ENCODE measurements at places on chromosomes 3 and 15.

- DNase-seq, result no peak
These were observed 16.8 kb upstream of the SLC41A3 start for GRCh38 chr3:126100634-126101301.

DNA sequence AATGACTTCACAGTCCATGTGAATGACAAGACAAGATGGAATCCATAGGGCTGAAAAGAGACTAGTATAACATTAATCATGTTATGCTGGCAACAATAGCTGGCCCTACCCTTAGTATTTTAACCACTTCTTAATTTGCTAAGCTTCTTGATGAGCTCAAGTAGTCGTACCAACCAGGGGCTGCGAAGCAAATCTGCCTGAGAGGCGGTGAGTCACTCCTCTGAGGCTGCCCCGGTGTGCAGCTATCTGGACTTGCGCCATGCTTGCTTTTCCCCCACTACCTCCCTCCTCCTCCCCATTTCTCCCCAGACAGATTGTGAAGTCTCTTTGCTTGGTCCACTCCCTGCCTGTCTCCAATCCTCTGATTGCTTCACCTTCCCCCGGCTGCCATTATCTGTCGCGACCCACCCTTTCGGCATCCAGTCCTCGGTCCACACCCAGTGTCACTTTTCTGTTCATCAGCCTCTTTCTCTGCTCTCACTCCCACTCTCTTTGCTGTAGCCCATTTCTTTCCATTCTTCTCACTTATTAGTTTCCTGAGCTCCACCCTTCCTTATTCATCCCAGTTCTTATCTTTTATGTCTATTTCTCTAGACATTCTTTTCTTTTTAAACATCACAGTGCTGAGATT is 42.7 kb downstream of the DUT start:
- no peak for DNase-seq

DNA sequence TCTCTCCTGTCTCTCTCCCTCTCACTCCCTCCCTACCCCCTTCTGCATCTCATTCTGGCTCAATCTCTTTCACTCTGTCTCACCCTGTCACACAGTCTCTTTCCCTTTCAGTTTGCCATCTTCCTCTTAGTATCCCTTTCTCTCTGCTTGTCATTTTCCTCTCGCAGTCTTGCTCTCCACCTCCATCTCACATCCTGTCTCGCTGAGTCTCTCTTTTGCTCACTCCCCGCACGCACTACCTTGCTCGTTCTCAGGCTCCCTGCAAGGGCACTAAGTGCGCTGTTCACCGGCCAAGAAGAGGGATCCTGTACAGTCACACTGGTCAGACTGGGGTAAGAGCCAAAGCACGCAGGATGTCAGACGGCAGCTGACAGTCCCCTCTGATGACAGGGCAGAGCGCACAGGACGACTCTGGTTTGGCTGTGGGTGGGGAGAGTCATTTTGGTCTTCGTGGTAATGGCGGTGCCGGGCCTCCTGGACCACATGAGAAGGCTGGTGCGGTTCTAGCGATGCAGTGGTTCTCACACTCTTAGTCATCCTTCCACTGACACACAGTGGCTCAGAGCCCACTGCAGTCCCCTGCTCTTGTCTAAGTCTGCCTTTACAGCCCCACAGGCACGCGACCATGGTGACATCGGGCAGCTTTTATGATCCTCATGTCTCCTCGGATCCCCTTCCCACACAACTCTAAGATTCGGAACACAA is 356.8 kb downstream of the FOXP1 start:
- DNase-seq, result no peak

DNA sequence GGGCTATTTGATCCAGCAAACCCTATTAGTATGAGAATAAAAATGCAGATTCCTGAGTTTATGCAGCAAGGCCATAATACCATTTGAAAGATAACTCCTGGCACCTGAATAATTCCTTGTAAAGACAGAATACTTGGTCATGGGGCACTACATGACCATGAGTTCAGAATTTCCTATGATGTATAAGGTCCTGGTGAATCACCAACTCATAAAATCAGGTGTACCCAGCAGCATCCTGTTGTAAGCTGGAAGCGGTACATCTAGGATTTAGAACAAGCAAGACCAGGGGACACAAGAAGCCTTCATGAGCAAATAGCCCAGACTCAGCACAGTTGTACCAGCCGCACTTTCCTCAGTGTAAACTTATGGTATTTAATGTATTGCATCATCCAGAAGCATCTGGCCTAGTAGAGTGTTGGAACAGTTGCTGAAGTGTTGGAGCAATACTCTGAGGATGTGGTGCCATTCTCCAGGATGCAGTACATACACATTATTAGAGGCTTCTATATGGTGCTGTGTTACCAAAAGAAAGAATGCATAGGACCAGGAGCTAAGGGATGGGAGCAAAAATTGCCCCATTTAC is 233.4 kb downstream of the SQOR start:
- no peak for DNase-seq

DNA sequence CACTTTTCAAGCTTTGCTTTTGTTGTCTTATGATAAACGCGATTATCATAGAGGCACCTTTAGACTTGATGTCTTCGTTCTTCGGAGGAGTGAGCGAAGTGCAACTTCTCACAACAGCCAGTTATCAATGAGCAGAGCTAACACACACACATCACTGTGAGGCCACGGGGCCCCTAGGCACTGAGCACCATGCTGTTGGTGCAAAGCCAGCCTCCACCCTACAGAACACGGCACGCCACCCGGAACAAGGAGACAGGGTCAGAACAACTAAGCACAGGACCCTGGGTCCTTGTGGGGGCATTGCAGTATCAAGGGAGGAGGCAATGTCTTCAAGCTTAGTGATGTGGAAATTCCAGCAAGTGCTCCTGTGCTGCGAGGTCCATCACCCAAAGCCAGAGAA is 244.5 kb downstream of the OCA2 start:
- no peak for DNase-seq

DNA sequence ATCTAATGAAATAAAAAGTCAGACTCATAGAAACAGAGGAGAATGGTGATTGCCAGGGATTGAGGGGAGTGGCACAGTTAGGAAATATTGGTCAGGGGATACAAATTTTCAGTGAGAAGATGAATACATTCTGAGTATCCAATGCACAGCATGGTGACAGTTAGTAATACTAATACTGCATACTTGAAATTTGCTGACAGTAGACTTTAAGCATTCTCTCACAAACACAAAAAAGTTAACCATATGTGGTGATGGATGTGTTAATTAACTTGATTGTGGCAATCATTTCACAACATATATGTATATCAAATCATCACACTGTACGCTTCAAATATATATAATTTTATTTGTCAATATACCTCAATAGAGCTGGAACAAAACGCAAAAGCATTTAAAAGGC is 9.2 kb upstream of the COL6A6 start:
- no peak for DNase-seq

DNA sequence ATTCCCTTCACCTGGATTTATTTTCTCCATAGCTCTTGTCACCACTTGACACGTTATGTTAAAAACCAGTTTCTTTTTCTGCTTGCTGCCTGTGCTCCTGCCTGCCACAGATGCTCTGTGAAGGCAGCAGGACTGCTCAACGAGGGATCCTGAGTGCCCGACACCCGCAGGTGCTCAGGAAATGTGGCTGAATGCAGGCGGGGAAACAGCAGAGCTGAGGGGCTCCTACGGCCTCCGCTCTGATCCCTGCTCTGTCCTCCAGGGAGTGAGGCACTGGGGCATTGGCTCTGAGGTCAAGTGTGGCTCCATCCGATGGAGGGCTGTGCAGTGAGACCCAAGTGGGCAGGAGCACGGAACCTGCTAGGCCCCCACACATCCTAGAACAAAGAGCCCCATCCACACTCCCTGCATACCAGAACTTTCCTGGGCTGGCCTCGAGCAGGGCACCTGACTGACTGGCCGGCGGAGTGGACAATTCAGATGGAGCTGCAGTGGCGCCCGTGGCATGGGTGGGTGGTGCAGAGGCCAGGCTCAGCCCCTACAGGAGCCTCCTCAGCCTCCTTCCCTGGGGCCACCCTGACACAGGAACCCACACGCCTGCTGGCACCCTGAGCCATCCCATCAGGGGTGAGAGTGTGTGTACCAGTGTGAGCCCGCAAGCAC is 27.9 kb downstream of the IQSEC1 start:
- DNase-seq, result no peak

DNA sequence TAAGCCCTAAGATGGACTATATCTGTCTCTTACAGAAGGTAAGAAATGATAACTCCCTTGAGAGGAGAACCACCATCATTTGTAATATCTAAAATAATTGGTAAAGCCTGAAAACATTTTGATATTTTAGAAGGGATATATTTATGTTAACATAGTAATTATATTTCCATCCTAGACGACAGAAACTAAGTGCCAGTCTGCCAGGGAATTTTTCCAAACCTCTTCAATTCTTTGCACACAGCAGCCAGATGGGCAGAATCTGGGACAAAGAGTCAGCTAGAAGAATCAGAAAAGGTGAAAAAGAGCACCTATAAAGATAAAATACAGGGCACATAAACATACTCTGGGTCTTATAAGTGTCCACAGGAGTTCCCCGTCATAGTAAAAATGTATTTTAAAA is 70.0 kb upstream of the CBLB start:
- no peak for DNase-seq

GRCh38 chr15:101424984-101425383 is 64.5 kb downstream of the PCSK6 start:
- no peak for DNase-seq

GRCh38 chr3:128256131-128256530 is 102.8 kb downstream of the EEFSEC start:
- no peak for DNase-seq

DNA sequence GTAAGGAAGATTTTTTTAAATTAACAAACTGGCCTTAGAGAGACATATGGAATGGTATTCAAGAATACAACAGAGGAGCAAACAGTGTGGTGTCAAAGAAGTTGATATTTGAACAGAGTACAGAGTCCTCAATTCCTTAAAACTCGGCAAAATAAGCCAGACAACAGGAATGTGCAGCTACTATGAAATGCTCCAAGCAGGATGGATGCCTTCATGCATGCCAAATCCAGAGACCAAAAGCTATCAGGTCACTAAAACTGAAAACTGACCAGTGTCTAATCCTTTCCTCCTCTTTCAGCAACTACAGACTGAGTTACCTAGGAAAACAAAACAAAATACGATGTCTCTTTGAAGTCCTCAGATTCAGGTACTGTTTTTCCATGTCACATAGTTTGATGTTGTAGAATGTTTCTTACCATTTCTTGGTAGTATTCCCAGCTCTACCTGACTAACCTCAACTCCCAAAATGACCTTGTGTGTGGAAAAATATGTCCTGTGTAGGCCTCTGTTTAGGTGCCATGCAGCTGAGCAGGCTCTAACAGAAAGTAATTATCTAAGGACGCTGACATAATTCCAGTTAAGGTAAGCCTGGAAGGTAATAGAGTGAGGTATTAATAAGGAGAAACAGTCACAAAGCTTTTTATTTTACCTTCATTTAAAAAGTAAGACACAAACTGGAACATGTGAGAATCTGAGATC is 46.9 kb downstream of the TBL1XR1 start:
- DNase-seq, result no peak

- no peak for DNase-seq
These were observed 222.0 kb downstream of the P3H2 start for GRCh38 chr3:189898559-189899153.

GRCh38 chr15:64892847-64893403 is 18.8 kb upstream of the ANKDD1A start:
- no peak for DNase-seq

GRCh38 chr3:195030791-195031321 is 240.1 kb downstream of the XXYLT1 start:
- no peak for DNase-seq

GRCh38 chr3:77489216-77489615 is 449.3 kb downstream of the ROBO2 start:
- no peak for DNase-seq

DNA sequence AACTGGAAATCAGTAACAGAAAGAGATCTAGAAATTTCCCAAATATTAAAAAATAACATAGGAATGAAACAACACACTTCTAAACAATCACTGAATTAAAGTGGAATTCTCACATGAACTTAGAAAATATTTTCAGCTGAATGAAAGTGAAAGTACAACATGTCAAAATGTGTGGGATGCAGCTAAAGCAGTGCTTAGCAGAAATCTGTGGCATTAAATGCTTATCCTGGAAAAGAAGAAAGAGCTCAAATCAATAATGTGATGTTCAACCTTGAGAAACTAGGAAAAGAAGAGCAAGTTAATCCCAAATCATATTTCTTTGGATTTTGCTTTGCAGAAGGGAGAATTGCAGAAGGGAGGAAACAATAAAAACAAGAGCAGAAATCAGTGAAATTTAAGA is 98.2 kb upstream of the NR2E3 start:
- DNase-seq, result no peak

- no peak for DNase-seq
These were observed 12.2 kb downstream of the MYLK start for GRCh38 chr3:123871946-123872345.

DNA sequence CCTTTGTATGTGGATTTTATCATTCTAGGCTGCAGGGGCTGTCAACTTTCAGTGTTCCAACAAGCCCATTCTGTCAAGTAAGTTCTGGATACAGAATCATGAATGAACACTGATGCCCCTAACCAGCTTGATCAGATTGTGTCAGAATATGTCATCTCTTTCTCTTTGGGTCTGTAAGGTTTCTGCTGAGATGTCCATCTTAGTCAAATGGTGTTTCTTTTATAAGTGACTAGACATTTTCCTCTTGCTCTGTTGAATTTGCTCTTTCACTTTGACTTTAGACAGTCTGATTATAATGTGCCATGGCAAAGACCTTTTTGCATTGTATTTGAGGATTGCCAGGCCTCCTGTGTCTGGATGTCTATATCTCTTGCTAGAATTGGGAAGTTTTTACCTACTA is 660.9 kb upstream of the CBLB start:
- DNase-seq, result no peak

DNA sequence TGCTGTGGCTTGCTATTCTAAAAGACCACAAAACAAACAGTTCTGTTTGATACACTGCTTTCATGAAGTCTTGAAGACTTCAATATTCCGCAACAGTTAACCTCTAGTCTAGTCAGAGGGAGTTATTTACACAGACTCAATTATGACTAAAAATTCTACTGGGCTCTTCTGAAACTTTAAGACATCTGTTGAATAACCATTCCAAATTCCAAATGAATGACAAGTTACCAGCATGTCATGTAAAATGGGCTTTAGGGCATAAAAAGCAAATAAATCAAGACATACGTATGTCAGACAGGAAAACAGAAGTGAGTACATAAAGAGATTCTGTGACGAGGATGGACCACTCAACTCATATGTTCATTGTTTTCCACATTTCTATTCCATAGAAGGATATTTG is 93.9 kb downstream of the PLOD2 start:
- no peak for DNase-seq

GRCh38 chr15:100350434-100351226 is 8.9 kb upstream of the ADAMTS17 start:
- no peak for DNase-seq

GRCh38 chr3:114494498-114494897 is 200.7 kb downstream of the TIGIT start:
- DNase-seq, result no peak

- DNase-seq, result no peak
These were observed 209.2 kb upstream of the TPRG1 start for GRCh38 chr3:188962253-188963247.

DNA sequence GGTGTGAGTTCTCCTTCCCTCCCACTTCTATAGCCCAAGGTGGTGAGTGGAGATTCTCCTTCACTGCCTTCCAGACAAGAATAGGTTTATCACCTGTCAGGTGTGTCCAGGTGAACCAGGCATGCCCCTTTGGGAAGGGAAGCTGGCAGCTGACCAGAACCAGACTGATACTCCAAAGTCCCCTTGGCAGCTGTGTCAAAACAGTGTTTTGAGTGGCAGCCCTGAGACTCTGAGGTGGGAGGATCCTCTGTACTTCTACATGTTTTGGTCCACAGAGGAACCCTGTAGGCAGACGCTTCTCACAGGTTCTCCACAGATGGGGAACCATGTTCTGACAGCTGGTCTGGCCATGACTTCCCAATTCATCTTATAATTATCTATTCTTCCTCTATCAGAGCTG is 30.1 kb downstream of the ISL2 start:
- no peak for DNase-seq

Data from cortex of kidney (tissue), 1 donor.